Astrocyte (in vitro differentiated cells and primary cell): ENCODE measurements at places on chromosomes 11 and 22.

DNA sequence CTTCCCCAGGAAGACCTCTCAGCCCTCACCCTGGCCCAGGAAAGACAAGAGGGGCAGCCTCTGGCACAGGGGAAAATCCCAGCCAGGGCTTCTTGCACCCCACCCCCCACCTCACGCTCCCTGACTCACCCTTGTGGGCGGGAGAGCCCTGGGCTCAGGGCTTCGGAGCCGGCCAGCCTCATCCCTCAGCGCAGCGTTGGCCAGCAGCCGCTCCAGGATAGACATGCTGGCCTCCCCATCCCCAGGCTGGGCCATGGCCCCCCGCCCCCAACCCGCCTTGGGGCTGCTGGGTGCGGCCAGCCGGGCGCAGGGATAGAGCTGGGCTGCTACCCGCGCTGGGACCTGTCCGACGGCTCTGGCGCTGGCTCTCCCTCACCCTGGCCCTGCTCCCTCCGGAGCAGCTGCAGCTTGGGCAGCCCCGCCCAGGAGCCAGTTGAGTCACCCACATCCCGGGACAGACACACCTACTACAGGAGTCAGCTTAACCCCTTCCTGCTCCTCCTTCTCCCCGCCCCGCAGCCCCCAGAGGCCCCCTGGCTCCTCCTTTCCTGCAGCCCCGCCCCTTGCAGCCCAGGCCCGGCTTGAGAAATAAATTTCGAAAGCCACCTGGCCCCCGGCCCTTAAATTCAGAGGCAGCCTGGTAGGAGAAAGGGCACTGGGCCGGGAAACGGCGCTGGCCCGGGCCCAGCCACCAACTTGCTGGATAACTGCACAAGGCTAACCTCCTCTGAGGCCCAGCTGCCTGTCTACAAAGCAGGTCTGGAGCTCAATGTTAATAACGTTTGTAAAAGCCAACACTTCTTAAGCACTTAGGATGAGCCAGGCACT lies 13.4 kb downstream of the TNKS1BP1 start:
- peak; percentile 95 for DNase-seq

GRCh38 chr22:49411236-49411635 lies 416.4 kb downstream of the BRD1 start:
- no peak for DNase-seq

DNA sequence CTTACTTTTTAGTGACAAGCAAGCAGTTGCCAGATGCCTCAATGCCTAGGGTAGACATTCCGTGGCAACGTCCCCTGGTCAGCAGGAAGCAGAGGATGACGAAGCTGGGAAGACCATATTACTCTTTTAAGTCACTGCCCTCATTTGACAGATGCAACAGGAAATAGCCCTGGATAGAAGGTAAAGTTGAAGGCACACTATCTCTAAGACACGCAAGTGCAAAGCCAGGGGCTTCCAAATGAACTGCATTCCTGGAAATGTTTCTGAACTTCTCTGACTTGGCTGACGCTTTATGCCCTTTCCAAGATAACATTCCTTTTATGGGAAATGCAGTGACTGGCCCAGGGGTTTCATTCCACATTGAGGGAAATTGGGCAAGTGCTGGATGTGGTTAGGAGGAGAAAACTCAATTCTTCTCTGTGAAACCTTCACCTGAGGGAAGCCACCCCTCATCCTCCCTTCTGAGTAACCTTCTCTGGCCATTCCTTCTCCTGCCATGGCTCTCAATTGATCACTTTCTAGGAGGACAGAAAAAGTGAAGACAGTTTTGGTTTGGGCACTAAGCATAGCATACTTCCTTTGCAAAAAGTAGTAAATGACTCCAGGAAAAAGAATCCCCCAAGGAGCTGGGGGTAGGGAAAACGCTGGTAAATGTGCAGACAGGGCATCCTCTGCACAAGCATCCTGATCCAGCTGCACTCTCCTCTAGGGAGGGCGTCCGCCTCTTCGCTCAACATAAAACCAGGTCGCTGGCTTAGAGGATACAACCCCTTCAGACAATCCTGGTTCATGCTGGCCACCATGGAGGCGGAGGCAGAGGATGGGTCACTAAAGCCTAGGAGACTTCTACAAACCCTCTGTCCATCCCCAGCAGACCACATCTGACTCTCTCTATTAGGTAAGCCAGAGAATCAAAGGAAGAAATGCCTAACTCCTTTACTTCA lies 14.5 kb downstream of the PCSK7 start:
- peak; percentile 95 for DNase-seq

GRCh38 chr11:3163241-3163981 lies 1.7 kb downstream of the OSBPL5 start:
- no peak for DNase-seq

GRCh38 chr11:102234779-102235439 lies 82.4 kb upstream of the BIRC3 start:
- peak; percentile 51 for DNase-seq

DNA sequence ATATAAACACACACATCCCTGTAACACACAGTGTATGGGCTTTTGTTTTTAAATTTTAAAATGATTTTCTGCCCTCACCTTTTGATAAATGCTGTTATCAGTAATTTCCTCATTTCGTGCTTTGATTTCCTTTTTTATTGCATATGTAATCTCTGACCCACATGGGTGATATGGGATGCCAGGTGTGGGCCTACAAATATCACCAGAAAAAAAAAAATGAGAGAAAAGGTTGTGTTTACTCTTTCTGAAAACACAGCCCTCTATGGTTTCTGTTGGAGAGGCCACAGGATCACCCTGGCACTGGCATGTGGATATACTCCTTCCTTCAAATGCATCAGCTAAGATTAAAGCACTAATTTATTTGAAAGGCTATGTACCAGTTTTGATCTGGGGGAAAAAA lies 17.0 kb downstream of the DRD2 start:
- no peak for DNase-seq

GRCh38 chr11:66556086-66556485 lies 9.4 kb downstream of the ACTN3 start:
- no peak for DNase-seq

GRCh38 chr11:108496643-108497256 lies 1.4 kb downstream of the POGLUT3 start:
- peak; percentile 43 for DNase-seq

GRCh38 chr11:18699848-18700261 lies 1.3 kb downstream of the TMEM86A start:
- no peak for DNase-seq

GRCh38 chr11:94133752-94134151 lies 5.1 kb downstream of the PANX1 start:
- no peak for DNase-seq

DNA sequence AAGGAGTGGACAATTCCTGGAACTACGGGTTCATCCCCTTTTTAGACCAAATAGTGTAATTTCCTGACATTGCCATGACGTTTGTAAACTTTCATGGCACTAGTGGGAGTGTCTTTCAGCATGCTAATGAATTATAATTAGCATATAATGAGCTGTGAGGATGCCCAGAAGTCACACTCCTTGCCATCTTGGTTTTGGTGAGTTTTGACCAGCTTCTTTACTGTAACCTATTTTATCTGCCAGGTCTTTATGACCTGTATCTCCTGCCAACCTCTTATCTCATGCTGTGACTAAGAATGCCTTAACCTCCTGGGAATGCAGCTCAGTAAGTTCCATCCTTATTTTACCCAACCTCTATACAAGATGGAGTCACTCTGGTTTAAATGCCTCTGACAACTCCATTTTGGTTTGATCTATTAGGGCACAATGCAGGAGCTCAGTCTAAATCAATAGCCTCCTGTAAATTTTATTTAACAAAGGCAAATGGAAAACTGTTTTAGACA lies 20.7 kb downstream of the OR10A6 start:
- DNase-seq = no peak

- peak; percentile 99 for DNase-seq
Measured at GRCh38 chr11:122344215-122344614, 228.2 kb upstream of the BLID start.

DNA sequence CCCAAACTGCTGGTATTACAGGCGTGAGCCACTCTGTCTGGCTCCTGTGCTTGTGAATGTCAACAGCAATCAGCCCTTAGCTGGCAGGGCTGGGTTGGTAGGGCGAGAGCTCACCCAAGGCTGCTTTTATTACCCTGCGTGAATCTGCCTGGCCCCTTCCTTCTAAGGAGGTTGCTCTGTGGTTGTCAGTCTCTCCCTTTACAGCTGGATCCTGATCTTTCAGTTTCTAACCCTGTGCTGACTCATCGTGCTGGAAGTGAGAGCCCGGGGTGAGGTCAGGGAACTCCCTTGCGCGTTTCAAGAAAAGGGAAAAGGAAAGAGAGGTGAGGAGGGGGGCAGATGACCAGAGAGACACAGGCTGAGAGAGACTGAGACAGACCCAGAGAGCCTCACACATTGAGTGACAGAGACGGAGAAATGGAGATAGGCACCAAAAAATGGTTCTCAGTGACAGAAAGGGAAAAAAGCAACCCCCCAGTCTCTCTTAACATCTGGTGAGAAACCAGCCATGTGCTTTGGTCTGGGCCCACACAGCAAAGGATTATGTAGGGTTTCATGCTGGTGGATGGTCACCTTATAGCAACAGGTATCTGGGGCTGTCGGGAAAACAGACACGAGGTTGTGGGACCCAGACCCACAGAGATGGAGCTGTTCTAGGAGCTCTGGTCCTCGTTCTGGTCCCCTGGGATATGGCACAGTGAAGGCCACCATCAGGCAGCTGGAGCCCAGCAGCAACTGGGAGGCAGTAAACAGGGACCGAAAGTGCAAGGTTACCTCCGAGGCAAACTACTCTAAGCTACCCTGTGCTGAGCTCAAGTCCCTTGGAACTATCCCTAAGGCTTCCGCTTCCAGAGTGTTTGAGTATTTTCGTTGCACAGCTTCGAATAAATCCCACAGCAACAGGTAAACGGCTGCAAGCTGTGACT lies 2.5 kb downstream of the TCN2 start:
- peak; percentile 72 for DNase-seq

DNA sequence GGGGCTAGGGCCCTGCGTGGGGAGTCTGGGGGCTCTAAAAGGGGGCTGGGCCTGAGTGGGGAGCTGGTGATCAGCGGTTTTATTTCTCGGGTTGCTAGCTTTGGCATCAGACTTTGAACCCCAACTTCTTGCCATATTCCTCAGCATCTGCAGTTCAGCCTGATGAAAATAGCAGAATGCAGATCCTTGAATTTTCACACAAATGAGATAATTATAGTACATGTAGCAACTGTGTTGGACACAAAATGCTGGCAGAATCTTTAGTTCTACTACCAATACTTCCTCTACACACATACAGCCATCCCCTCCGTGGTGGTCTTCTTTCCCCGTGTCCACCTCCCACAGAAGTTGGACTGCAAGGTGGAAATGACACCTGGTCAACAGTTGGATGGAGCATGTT lies 1.5 kb downstream of the ZC3H7B start:
- DNase-seq = no peak

DNA sequence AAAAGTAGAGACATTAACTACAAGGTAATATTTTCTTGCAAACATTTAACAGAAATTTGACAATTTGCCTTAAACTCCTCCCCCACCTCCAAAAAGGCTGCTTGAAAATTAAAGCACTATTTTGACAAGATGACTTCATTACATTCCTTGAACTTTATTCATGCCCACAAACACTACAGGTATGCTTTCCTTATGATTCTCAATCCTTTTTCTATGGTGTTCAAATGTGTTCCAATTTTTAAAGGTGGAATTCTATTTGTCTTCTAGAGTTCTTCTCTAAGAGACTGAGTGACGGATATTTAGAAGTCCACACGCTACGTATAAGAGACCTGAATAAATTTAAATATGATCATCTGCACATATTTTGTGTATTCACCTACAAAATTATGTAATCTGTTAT lies 69.4 kb downstream of the MRTFA start:
- peak; percentile 79 for DNase-seq

DNA sequence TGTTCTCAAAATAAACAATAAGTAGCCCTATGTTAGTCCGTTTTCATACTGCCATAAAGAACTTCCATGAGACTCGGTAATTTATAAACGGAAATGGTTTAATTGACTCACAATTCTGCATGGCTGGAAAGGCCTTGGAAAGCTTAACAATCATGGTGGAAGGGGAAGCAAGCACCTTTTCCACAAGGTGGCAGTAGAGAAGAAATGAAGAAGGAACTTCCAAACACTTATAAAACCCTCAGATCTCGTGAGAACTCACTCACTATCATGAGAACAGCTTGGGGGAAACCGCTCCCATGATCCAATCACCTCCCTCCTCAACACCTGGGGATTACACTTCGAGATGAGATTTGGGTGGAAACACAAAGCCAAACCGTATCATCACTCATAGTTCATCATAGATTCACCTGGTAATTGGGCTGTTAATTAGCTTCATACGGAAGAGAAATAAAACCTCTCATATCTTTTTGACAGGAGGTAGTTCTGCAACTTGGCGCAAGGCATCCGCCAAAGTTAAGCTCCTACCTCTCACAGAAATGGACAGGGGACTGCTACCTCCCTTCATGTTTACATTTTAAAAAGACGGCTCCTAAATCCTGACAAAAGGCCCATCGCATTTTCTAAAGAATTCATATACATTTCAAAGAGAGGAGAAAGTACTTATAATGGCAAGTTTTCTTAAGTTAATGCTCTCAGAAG lies 49.0 kb downstream of the MUC15 start:
- no peak for DNase-seq

- DNase-seq = no peak
Measured at GRCh38 chr22:25102722-25103121, 96.9 kb upstream of the CRYBB3 start.
